ENCODE measurements at places on chromosomes 7 and 10. TPM values are rescaled to one million over a fixed set of nuclear protein-coding genes. Genes with fewer than 3 reads are reported as not detected.

Gene NEUROG3
- total RNA-seq, result not detected

Gene RASA4
- total RNA-seq, result 2.1 TPM

Gene OR9A2
- total RNA-seq, result not detected

Gene RNF32
- 3.6 TPM for total RNA-seq

Gene GRM3
- total RNA-seq, result not detected

Gene SERPINE1
- total RNA-seq, result 56.7 TPM

Gene WASHC2A
- 19.3 TPM for total RNA-seq

Gene JAKMIP3
- total RNA-seq, result not detected

Gene WAC
- 151 TPM for total RNA-seq
